ENCODE measurements at places on chromosomes 4 and X.
A peak's percentile ranks its signal among the peaks of the same experiment; 100 is the strongest.

DNA sequence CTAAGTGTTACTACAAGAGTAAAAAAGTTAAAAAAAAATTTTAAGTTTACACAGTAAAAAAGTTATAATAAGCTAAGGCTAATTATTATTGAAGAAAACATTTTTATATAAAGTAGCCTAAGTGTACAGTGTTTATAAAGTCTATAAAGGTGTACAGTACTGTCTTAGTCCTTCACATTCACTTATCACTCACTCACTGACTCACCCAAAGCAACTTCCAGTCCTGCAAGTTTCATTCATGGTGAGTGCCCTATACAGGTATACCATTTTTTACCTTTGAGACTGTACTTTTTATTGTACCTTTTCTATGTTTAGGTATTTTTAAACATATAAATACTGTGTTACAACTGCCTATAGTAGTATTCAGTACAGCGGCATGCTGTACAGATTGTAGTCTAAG, 74.2 kb downstream of the TMEM165 start:
- DNase-seq: no peak

DNA sequence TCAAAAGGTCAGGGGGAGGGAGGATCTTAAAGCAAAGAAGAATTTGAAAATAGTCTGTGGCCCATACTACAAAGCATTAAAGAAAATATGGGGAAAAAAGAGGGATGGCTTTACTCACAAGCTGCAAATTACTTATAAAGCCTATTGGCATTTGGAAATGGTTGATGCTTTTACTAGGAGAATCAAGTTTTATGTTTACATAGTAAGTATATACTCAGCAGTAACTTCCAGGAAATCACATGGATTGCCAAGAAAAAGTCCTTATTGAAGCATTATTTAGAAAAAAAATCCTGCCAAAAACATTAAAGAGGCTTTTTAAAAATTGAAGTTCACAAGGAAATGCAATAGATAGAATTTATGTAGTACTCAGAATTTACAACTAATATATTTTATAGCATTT, 8.4 kb upstream of the SH3RF1 start:
- DNase-seq: no peak

DNA sequence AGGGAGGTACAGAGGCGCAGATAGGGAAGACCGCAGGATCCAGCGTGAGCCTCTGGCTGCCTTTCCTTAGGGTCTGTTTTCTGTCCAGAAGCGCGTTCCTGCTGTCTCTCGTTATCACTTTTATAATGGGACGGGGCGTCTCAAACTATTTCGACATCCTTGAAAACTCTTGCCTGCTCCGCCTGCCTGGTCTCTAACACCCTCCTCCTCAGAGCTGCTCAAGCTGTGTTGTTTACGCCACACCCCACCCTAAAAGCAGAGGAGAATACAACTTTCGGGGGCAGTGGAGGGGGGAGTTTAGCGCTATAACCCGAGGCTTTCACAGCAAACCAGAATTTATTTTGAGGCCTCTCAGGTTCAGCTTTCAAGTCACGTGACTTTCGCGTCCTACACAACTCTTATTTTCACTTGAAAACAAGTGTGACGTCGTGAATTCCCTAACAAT, 646 bp upstream of the FAM3A start:
- no peak for DNase-seq

DNA sequence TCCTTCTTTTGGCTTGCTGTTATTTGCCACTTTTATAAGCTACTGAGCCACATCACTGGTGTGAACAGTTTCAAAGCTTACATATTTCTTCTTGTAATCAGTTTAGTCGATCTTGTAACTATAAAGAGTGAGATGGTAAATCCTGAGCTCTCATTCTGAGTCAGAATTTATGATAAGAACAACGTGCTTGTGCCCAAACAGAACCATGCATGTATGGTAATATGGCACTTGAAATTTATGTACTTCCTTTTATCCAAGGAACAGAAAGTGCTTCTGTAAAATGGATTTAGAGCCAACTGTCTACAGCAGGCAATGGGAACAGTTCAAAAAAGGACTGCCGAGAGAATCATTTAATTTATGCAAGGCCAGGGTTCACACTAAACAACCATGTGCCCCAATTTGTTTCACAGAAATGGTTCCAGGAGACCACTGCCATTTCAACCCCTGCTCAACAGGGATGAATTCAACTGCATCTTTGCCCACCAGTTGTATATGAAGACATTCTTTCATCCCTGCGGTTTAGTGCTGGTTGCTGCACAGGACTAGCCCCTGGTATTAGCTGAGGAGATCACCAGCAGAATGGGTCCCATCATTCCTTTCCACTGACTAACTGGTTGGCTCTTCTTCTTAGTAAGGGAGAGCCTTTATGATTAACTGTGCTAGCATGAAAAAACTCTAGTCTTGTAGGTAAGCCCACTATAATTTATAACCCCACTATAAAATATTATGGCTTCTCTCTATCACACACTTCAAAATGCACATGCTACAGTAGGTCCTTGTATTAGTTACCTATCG, 162.9 kb upstream of the PGRMC2 start:
- DNase-seq: no peak

GRCh38 chr4:119041951-119042560, 93.6 kb upstream of the MYOZ2 start:
- DNase-seq: peak; percentile 86

- DNase-seq: no peak
Observed at GRCh38 chr4:109701566-109702410, 1.5 kb downstream of the CASP6 start.

DNA sequence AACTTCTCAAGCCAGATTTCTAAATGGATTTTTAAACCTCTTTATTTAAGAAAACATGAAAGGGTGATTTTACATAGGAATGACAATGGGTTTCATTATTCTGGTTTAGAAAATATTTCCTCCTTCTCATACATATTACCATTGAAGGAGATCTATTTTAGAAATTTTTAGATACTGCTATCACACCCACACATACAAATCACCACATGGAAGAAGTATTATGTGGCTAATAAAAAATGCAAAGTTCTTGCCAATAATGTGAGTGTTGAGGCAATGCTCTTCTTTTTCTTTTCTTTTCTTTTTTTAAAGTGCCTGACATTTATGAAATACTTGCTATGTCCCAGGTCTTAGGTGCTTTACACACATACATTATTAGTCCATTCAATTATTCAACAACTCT, 6.8 kb downstream of the STAP1 start:
- DNase-seq: peak; percentile 33

DNA sequence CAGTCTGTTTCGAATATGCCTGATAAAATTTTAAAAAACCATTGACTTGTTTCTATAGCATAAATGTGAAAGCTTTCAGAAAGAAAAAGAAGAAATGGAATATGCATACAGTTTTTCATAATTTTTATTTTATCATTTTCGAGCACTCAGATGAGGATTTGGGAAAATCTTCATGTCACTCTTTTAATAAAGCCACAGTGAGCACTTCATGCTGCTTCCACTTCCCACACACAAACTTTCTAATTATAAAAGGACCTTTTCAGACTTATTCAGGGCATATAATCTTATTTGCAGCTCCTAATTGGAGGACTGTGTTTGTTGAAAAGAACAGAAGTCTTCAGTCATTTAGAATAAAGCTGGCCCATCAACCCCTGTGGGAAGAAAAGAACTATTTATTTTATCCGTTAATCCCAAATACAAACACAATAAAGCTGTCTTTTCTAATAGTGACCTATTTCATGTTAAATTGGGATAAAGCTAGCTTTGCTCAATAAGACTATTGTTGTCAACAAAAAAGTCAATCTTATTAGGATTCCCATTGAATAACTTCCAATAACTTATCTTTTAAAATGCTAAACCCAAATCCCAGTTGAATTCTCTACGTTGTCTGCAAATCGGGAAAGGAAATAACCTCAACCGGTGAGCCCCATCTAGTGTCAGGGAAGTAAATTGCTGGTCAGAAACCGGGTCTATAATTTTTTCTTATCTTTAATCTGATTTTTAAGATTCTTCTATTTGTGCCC, 211.5 kb downstream of the PDGFRA start:
- peak; percentile 74 for DNase-seq

DNA sequence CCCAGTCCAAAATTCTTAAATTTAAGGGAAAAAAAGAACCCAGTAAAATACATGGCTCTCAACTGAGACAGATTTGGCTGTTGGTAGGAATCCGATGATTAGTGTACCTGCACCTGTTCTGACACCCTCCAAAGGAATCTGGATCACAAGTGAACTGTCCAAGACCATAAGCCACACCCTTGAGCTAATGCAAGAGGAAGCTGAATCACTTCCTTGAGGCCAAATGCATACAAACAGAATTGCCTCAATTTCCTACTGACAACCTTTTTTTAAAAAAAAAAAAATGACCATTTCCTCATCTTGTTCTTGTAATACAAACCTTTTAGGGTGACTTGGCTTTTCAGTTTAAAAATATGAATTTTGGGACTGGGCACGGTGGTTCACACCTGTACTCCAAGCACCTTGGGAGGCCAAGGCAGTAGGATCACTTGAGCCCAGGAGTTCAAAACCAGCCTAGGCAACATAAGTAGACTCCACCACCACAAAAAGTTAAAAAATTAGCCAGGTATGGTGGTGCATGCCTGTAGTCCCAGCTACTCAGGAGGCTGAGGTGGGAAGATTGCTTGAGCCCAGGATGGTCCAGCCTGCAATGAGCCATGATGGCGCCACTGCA, 10.7 kb upstream of the FBXL5 start:
- no peak for DNase-seq

DNA sequence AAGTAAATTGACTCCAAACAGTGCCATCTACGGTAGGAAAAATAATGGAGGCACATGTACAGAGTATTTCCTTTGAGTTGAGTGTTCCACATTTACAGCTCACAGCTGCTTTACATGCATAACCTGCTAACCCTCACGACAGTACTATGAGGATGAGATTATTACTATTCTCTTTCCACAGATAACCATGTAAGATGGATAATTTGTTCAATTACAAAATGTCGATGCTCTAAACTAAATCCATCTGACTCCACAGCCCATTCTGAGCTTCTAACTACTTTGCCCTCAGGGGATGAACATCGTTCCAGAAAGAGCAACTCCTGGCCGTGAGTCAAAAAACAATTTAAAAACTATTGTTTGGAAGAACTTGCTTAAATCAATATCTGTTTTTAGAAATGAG, 330.4 kb upstream of the NWD2 start:
- no peak for DNase-seq

- no peak for DNase-seq
Observed at GRCh38 chr4:124104101-124104500, 608.4 kb downstream of the ANKRD50 start.

GRCh38 chr4:164396439-164396838, 357.5 kb upstream of the SMIM31 start:
- DNase-seq: no peak

- DNase-seq: no peak
Observed at GRCh38 chrX:38856670-38857265, 55.5 kb downstream of the MID1IP1 start.

GRCh38 chr4:185411849-185412248, 13.9 kb downstream of the UFSP2 start:
- DNase-seq: no peak

GRCh38 chr4:85787133-85787532, 312.2 kb downstream of the ARHGAP24 start:
- DNase-seq: peak; percentile 8

DNA sequence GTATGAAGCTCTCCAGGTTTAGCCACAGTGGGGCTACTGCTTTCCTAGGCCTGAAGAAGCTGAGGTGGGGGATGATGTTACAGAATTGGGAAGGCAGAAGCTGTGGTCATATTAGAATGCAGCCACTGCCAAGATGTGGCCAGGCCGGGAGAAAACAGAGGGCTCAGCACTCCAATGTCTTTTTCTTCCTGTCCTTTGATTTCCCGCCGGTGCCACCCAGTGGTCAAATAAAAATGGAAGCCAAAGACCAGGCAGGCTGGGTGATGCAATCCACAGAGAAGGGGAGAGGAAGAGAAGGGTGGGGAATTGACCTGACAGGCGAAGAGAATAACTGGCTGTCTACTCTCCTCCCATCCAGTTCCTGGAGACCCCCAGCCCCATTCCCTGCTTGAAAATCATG, 94.9 kb upstream of the SHISA3 start:
- DNase-seq: no peak

DNA sequence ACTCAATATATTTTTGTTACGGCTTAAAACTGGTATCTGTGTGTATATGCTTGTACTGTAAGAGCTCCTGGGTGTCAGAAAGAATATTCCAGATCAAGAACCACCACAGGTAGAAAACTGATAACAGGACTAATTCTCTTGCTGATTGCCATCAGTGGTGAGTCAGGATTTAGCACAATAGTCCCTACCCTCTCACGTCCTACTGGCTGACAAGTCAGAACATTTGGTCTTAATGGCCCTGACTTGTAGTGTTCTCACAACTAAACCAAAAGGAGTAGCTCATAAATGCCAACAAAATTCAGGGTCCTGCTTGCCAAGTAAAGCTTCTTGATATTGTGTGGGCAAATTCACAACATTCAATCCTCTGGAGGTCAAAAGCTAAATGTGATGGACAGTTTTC, 105.2 kb upstream of the MAB21L2 start:
- DNase-seq: no peak

- no peak for DNase-seq
Observed at GRCh38 chr4:181524499-181524898, 718.7 kb upstream of the TENM3 start.

GRCh38 chr4:90209922-90210321, 82.7 kb downstream of the CCSER1 start:
- DNase-seq: no peak

DNA sequence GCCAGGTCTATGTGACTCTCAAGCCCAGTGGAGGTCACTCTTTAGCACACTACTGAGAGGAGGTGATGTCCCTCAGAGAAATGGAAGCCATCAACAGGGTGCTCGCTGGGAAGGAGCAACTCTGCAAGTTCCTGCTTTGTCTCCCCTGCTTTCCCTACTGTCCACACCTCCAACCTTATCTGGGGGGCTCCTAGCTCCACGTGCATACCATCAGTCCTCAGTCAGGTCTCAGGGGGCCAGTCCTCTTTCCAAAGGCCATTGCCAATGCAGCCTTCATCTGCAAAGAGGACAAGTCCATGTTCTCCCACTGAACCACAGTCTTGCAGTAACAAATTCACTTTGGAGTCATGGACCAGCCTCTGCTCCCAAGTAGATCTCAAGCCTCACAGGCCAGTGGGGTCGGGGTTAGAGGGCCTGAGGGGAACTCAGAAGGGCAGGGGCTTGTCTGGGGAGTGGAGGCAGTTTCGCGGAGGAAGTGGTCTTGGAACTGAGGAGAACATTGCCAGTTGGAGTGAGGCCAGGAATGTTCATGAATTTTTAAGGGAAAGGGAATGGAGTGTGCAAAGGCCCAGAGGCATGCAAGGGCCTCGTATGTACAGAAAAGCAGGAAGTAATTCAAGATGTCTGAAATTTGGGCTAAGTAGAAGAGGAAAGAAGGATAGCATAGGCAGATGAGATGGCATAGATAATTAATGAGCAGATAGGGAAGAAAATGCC, 8.9 kb downstream of the RTL5 start:
- no peak for DNase-seq

GRCh38 chr4:121898150-121898549, 27.9 kb upstream of the BBS7 start:
- DNase-seq: no peak

DNA sequence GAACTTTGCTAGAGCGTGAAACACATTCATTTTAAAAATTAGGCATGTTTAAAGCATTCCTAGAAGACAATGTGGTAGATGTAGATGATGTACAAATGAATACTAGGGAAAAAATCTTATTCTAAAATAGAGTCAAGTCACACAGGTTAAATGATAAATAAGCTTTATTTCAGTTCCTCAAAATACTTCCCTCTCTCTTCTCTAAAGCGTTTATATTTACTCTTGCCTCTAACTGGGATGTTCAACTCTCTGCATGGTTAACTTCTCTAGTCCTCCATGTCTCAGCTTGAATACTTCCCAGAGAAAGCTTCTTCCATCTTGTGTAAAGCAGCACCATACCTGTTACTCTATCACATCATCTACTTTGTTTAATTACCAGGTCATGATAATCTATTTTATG, 30.9 kb upstream of the GLRA3 start:
- DNase-seq: no peak

All from COLO829 (cell line).